ENCODE measurements at places on chromosomes 2 and 18.
A peak's percentile ranks its signal among the peaks of the same experiment; 100 is the strongest.

- no peak for DNase-seq
These were observed 170.0 kb downstream of the ALK start for GRCh38 chr2:29751390-29751789.

GRCh38 chr2:1020206-1020605 lies 69.6 kb downstream of the SNTG2 start:
- no peak for DNase-seq

DNA sequence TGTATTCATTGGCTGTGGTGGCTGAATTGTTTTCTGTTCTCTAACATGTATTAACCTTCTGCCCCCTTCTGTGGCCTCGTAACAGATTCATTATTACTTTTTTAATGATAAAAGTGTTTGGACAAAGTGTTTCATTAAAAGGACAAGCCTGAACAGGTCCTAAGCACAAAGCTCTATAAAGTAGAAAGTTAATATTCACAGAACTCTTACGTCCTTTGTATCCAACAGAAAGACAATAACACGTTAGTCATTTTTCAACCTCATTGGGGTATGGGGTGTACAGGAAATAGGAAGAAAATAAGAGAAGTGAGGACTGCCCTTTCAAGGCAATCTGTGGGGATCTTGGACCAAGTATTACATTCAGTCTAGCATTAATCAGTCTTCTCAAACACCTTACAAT lies 105.5 kb upstream of the RGPD4 start:
- DNase-seq: no peak

- DNase-seq: no peak
These were observed 851.6 kb upstream of the CDH2 start for GRCh38 chr18:29028560-29028959.

DNA sequence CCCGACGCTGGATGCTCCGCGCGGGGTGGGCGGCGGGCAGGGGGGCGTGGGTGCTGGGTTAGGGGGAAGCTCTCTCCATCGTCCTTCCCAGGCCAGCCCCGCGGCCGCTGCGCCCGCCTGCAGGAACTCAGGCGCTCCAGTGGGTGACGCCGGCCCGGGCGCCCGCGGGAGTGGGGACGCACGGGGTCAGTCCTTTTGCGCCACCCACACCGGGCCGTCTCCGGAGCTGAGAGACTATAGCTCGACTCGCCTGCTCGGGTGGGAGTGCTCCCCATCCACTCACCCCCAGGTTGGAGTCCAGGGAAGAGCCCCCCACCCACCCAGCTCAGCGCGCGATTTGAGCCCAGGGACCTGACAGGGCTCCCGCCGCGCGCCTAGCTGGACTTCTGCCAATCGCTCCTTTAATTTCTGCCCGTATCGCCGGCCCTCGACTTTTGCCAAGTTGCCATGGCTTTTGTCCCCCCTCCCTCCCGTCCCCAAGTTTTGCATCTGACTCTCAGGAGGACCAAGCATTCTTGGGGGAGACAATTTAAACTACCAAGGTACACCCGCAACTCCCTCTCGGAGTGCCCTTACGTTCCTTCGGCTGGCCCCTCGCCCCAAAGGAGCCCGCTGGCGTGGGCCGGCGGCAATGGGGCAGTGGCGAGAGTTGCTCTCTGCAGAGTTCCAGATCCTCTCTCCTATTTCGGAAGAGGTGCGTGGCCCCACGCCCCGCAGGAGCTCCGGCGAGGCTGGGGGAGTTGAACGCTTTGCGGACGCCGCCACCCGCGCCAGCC lies 205.8 kb upstream of the SMAD2 start:
- DNase-seq: peak; percentile 46

DNA sequence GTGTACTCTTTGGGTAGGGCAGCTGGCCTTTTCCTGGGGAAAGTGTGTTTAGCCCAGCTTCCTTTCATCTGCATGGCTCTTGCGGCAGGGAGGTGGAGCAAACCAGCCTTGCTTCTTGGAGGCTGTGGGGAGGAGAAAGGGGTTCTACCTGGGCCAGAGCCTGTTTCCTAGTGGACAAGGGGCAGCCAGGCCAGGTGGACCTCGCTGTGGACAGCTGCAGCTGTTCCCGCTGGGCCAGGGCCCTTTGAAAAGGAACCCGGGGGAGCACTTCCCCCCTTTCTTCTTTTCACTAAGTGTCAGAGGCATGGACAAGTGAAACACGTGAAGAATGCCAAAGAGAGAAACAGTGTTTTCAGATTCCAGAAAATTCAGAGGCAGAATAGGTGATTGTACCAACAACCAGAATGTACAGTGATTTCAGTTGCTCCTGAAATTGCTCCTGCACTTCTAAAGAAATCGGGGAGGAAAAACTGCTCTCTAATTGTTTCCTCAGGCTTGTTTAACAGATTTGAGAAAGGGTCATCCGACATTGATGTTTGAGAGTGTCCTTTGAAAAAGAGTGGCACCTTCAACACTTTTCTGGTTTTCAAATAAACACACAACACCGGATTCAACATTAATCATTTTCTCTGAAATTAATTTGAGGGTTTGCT lies 3.9 kb downstream of the GLI2 start:
- no peak for DNase-seq

GRCh38 chr2:176283291-176284068 lies 14.2 kb downstream of the MTX2 start:
- no peak for DNase-seq

Measured in pancreas (tissue), 10 donors.